ENCODE measurements at places on chromosomes 4 and X.

- no peak for DNase-seq
These were observed 148.9 kb upstream of the CPEB2 start for GRCh38 chr4:14853176-14853943.

- peak; percentile 68 for DNase-seq
These were observed 12.1 kb downstream of the FRG2 start for GRCh38 chr4:190014771-190015537.

DNA sequence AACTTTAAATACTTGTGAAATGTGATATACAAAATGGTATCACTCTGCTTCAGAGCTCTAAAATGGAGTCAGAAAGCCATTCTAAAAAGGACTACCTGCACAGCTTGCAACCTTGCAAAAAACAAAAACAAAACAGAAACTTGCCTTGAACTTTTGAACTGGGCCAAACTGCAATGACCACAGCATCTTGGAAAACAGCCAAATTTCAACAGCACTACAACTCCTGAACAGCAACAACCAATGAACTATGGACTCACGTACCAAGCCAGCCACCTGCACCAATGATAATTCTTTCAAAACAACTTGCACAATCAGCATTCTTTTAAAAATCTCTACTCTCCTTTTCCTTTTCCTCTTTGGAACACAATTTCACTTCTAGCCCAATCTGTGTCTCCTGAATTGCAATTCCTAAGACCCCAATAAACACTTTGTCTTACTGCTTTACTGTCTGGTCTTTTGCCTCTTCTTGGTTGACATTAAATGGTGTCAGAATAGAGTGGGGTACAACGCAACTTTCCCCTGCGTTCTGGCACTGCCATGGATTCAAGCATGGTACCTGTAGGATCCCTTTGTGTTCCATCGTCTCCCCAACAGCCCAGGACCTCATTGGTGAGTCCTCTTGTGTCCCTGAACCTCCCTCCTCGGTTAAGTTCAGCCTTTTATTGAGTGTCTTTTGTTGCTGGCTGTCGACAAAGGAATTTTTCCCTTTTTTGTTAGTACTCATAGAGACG, 35.7 kb upstream of the FMR1 start:
- no peak for DNase-seq

- DNase-seq: no peak
These were observed 85.5 kb downstream of the SNCA start for GRCh38 chr4:89751416-89751815.

- no peak for DNase-seq
These were observed 88.2 kb downstream of the PHOX2B start for GRCh38 chr4:41660352-41660751.

DNA sequence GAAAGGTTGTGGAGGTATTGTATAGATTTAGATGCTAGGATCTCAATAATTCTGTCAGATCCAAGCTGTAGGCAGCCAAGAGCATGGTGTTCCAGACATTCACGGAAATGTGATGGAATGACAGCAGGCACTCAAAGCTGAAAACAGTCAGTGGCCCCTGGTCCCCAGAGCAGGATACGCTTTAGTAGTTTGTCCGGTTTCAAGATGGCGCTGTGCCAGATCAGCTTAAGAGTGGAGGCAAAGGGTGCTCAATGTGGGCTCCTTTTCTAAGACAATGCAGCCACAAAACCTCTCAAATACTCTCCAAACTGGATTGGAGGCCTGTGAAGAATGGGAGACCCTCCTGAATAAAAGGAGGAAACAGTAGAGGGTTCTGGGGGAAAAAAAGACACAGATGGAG, 291.2 kb upstream of the HS3ST1 start:
- DNase-seq: no peak

DNA sequence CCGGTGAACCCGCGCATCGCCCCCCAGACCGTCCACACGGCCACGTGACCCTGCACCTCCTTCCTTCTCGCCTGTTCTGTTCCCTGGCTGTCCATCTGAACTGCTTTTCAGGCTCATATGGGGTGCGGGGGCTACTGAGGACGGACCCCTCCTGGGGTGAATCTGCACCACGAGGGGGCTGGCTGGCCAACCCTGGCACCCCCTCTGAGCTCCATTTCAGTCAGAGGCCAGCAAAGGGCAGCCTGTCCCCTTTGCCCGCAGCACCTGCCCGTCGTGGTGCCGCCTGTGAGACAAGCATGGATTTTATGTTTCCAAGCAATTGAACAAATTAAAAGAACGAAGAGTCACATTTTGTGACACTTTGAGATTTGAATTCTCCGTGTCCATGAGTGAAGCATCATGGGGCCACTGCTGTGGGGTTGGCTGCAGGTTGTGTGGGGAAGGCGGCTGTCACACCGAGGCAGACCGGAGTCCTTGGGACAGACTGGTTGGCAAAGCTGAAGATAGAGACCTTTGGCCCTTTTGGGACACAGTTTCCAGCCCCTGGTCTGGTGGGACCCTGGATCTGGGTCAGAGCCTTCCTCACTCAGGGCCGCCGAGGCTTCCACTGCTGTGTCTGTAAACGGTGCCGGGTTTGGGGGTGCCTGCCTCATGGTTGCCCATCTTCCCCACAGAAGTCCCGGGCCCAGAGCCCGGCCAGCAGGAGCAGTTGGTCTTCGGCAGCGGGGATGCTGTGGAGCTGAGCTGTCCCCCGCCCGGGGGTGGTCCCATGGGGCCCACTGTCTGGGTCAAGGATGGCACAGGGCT, 5.7 kb downstream of the FGFR3 start:
- no peak for DNase-seq

- DNase-seq: no peak
These were observed 83.3 kb downstream of the SLC7A11 start for GRCh38 chr4:138158746-138159297.

All from left forelimb (tissue), 1 donor.